ENCODE measurements at places on chromosomes 3 and 15.

- no peak for DNase-seq
Measured at GRCh38 chr3:20700714-20701113, 514.7 kb upstream of the SGO1 start.

DNA sequence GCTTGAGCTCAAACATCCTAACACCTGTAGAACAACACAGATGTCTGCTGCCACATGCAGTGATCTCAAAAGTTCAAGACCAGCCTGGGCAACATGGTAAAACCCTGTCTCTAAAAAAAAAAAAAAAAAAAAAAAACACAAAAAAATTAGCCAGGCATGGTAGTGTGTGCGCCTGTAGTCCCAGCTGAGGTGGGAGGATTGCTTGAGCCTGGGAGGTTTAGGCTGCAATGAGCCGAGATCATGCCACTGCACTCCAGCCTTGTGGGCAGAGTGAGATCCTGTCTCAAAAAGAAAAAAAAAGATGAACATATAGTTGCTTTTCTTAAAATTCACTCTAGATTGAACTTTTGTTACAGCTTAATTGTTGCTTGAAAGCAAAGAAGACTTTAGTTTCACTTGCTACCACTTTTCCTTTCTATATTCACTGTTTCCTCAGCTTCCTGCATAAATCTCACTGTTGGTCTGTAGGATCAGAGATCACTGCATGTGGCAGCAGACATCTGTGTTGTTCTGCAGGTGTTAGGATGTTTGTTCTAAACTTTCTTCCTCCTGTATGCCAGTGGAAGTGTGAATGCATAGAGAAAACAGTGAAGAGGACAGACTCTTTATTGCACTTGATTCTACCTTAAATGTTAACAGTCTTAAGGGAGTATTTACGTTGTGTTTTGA lies 12.6 kb downstream of the RAB11A start:
- DNase-seq: no peak

DNA sequence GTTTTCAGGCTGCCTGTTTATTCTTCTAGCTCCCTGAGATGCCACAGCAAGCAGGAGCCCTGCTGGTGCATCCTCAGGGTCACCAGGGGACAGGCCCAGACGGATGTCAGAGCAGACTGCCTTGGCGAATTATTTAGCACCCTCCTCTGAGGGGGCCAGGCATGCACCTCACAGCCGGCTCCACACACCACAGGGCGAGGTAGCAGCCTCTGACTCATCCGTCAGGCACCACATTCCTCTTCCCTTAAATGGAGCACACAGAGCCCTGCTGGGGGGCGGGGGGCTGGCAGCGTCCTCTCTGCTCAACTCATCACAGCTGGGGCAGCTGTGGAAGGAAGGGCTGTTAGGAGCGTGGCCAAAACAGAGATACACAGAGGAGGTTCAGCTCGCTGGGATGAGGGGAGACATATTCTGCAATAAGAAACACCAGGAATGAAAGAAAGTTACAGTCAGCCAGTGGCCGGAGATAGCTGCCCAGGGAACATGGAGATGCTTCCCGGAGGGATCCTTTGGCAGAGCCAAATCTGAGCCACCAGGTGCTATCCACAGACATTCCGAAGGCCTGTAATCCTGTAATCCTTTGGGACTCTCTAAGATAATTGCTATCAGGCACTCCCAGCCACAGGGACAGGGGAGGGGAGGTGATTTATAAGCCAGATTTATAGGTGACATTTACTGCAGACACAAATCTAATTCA lies 13.9 kb upstream of the PRICKLE2 start:
- no peak for DNase-seq

DNA sequence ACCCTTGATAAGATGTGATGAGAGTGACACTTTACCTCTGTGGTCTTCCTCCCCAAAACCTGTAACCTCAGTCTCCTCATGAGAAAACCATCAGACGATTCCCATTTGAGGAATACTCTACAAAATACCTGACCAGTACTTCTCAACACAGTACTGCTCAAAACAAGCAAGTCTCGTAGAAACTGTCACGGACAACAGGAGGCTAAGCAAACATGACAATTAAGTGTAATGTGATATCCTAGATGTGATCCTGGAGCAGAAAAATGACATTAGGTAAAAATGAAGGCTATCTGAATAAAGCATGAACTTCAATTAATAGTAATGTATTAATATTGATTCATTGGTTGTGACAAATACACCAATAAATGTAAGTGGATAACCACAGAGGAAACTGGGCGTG lies 113.6 kb downstream of the CACNA2D3 start:
- no peak for DNase-seq

- no peak for DNase-seq
Measured at GRCh38 chr3:159711560-159712333, 276.9 kb upstream of the IL12A start.

- DNase-seq: no peak
Measured at GRCh38 chr15:24943361-24943760, 11.4 kb upstream of the SNRPN start.

- no peak for DNase-seq
Measured at GRCh38 chr15:39745415-39745814, 37.2 kb downstream of the FSIP1 start.

GRCh38 chr3:16337856-16338540 lies 73.0 kb downstream of the OXNAD1 start:
- no peak for DNase-seq

DNA sequence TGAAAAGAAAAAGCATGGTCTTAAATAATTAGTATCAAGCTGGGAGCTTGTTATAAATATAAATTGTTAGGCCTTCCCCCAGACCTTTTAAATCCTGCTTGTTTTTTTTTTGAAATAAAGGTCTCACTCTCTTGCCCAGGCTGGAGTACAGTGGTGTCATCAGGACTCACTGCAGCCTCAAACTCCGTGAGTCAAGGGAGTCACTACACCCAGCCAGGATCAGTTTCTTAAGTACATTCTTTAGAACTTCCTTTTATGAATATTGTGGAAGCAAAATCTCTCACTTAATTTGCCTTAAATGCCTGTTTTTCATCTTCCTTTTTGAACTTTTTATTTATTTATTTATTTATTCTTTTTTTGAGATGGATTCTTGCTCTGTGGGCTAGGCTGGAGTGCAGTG lies 20.8 kb upstream of the DENND4A start:
- DNase-seq: no peak

DNA sequence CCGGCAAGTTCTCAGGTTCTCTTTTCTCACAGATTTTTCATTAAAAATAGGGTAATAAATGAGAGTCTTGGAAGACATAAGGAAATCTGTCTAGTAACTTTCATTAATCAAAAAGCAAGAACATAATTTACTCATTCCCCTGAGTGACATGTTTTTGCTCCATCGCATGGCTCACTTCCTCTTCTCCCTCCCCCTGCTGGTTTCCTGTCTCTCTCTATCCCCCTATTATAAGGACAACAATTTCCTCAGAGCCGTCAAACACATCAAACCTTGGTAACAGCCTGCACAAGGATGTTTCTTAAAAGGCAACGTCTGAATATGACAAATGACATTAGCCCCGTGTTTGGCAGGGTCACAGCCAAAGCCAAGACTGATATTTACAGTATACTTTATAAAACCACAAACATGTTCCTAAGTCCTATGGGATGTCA lies 1149.6 kb downstream of the IGSF11 start:
- DNase-seq: no peak

- DNase-seq: no peak
Measured at GRCh38 chr15:58748040-58748851, 1.3 kb downstream of the ADAM10 start.

DNA sequence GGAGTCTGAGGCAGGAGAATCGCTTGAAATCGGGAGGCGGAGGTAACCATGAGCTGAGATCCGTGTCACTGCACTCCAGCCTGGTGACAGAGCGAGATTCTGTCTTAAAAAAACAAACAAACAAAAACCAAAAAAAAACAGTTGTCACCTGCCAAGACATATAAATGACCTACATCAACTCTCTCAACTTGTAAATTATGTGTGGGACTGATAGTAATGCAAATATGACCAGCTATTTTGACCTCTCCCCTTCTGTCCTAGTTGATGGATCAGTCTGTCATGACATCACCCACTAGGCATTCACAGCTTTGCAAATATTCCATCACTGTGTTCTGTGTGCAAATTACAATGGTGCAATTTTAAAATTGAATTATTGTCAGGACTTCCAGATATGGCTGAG lies 175.4 kb downstream of the EBLN2 start:
- DNase-seq: no peak

- DNase-seq: no peak
Measured at GRCh38 chr3:44970926-44971490, 5.0 kb downstream of the ZDHHC3 start.

DNA sequence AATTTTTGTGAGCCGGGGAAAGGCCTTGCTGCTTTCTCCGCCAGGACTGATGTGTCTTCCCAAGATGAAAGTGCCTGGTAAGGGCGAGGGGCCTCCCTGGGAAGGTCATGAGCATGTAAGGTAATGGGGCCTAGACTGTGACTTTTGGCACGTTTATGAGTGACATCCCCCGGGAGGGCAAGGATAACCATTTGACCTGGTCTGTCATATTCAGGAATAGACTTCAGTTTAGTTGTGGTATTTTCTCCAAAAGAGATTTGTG lies 631 bp upstream of the CNBP start:
- DNase-seq: no peak

DNA sequence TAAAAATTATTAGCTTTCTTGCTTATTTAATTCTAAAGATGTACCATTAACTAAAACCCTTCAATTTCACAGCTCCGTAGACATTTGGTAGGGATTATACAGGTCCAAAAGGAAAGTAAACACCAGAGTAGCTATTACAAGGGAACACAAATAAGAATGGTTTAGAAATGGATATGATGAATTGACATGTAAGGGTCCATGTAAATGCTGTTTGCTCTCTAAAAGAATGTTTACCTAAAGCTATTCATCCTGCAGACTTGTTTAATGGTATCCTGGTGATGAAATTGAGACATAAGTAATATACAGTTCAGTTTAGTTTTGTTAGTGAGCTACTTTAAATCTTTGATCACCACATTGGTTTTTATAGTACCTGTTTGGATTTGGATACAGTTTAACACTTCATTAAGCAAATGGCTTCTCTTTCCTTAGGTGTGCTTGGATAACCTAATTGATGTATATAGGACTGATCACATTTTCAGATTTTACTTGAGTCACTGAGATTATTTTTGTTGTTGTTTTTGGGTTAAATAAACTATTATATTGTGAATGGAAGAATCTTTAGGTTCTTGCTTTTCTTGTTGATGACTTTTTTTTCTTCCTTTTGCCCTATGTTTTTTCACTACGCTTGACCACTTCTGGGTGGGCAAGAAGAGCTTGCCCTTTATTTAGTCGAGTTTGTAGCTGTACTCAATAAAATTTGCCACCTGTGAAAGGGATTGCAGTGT lies 115.4 kb downstream of the TCF12 start:
- no peak for DNase-seq

DNA sequence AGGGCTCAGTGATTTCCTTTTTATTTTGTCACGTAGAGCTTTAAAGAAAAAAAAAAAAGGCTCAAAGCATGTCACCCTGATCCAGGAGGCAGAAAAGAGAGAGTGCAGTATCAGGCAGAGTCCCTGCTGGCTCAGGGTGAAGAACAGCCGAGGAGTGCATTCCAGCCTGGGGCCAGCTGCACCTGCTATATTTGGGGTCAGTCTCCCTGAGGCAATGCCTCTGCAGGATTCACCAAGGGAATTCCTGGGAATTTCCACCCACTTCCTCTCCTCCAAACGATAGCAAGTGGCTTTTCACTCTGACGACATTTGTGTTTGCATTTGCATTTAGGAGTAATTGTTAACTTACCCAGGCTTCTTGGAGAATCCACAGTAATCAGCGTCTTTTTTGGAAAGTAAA lies 202.9 kb upstream of the CTNNB1 start:
- no peak for DNase-seq

GRCh38 chr3:46184469-46184868 lies 23.6 kb downstream of the CCR1 start:
- DNase-seq: no peak

Measured in T-helper 17 cell (primary cell).